ENCODE measurements at places on chromosomes 13 and 19.

- no peak for DNase-seq
Measured at GRCh38 chr19:10118960-10119359, 739 bp downstream of the EIF3G start.

- DNase-seq, result no peak
Measured at GRCh38 chr19:8393871-8394250, 3.7 kb downstream of the RAB11B start.

- no peak for DNase-seq
Measured at GRCh38 chr19:31314849-31315629, 34.2 kb downstream of the TSHZ3 start.

GRCh38 chr19:48565090-48565489, 13.1 kb downstream of the SULT2B1 start:
- DNase-seq, result no peak

GRCh38 chr19:16062789-16063188, 13.5 kb upstream of the TPM4 start:
- DNase-seq, result peak; percentile 61

- no peak for DNase-seq
Measured at GRCh38 chr13:21321269-21321668, 137.8 kb downstream of the ZDHHC20 start.

GRCh38 chr13:44840131-44840530, 149.1 kb downstream of the NUFIP1 start:
- DNase-seq, result no peak

GRCh38 chr19:45040059-45040771, 1.4 kb downstream of the CLASRP start:
- DNase-seq, result no peak

DNA sequence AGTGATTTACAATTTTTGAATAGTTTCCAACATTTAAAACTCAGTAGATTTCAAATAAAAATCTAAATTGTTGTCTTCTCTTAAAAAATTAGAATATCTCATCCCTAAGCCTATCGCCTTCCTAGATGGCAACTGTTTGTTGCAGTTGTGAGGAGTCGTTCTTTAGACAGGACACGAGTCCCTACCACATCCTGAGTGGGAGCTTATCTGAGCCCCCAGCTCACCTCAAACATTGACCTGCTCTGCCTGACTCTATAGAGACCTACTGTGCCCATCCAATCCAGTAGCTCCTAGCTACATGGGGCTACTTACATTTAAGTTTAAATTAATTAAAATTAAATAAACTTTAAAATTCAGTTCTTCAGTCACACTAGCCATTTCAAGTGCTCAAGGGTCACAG, 434.7 kb downstream of the FOXO1 start:
- DNase-seq, result no peak

GRCh38 chr13:104422668-104423067, 1356.5 kb upstream of the SLC10A2 start:
- DNase-seq, result no peak

- DNase-seq, result no peak
Measured at GRCh38 chr19:28987177-28987576, 225.8 kb downstream of the UQCRFS1 start.

DNA sequence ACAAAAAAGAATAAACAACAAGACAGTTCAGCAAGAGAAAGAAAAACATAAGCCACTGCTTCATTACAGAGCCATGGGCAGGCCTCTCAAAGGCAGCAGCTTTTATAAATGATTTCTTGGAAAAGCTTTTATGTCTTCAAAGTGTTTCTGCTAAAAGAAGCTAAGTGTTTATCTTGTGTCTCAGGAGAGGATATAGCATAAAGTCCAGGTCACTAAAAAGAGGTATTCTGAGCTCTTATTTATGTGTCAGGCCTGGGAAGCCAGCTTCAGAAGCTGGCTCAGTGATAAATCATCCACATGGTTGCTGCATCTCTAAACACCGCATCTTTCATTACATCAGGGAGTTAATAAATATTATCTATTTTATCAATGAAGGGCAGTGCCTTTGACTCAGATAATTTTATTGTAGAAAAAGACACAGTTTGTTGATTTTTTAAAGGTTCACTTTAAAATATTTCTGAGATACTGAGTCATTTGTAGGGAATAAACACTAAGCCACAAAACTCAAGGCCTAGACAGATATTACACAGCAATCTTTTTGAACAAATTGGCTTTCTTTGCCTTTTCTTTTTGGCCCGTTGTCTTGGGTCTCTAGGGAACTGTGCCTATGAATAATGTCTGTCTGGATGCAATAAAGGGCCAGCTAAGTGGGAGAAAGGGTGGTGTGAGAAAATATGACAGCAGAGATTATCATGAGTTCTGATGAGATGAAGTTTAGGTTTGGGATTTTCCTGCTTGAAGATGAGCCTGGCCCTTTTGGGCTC, 1086.6 kb downstream of the UQCRFS1 start:
- no peak for DNase-seq

DNA sequence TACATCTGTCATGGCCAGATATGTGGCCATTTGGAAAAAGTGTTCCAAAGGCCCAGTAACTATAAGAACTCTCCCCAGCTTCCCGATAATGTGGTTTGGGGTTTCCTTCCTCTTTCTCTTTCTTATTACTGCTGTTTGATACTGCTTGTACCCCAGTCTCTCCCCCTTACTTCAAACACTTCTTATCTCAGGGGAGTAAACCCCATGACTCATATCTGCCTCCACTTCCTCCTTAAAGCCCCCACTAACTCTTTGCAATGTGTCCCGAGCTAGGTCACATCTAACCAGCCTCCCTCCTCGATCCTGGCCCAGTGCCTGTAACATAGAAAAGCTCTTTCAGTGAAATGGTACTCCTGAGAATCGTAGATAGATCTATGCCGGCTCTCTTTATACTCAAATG, 82.4 kb upstream of the STARD13 start:
- no peak for DNase-seq

DNA sequence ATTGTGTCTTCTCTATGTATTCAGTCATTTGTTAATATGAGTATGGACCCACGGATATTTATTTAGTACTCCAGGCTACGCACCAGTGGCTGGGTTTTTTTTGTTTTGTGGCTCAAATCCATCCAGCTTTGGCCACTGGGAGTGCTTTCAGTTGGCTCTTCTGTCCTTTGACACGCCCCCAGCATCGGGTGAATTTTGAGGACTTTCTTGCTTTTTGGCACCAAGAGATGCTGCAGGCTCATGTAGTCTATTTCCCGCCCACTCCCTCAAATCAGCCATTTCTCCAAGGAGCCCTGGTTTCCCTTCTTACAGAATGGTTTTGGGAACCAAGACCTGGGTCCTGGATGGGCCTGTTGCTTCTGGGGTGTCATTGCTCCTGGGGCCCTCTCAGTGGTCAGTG, 55.8 kb downstream of the SMARCA4 start:
- no peak for DNase-seq

DNA sequence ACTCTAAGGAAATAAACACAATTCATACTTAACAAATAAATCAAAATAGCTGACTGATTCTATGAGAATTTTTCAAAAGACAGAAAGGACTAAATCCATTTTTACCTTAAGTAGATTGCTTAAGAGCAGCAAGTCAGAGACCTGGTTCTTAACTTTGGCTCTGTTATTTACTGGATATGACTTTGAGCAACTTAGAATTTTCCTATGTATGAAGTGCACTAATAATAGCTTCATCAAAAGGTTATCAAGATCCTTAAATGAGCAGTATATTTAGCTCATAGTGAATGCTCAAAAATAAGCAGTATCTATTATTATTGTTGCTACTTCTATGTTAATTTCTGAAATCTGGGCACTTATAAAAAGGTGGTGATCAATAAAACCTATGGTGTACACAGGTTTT, 95.3 kb downstream of the POSTN start:
- no peak for DNase-seq

GRCh38 chr13:106480351-106480910, 55.0 kb downstream of the EFNB2 start:
- DNase-seq, result no peak

GRCh38 chr13:90302107-90302506, 1045.4 kb upstream of the MIR17HG start:
- DNase-seq, result no peak

DNA sequence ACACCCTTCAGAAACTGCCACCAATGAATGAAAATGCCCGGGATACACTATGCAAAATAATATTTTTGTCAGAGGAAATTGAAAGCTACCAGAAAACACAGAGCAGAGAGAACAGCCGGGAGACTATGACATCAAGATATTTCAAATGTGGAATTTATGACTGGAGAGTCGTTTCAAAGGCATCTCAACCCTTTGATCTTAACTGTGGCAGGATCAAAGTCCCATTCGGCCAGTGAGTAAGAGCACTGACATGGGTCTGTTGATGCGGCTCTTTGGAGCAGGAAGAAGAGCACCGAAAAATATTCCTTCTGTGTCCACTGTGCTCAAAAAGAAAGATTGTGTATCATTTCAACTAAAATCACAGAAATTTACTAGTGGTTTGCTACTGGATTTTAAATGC, 201.9 kb downstream of the RFC3 start:
- no peak for DNase-seq

GRCh38 chr13:23427342-23427843, 6.1 kb downstream of the SACS start:
- no peak for DNase-seq

GRCh38 chr19:17721821-17722220, 2.5 kb downstream of the MAP1S start:
- DNase-seq, result no peak

GRCh38 chr13:27182844-27183497, 11.4 kb upstream of the USP12 start:
- DNase-seq, result no peak

GRCh38 chr19:4744451-4745174, 21.0 kb upstream of the DPP9 start:
- no peak for DNase-seq

GRCh38 chr19:14809272-14810057, 25.5 kb downstream of the OR7A5 start:
- no peak for DNase-seq

DNA sequence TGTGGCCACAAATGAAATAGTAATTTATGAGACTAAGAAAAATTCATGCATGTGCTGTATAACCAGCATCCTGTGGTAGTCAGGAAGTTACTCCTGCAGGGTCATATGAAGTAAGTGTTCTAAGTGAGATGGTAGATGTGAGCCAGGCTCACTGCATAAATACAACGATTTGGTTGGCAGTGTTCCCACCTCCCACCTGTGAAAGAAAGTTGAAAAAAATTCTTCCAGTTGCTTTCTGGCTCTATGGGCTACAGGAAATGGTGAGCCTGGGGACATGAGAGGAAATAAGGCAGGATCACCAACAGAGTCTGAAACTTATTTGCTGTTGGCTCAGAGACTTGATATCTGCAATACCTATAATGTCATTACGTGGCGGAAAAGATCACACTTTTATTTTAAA, 301.7 kb upstream of the SPRY2 start:
- DNase-seq, result no peak

DNA sequence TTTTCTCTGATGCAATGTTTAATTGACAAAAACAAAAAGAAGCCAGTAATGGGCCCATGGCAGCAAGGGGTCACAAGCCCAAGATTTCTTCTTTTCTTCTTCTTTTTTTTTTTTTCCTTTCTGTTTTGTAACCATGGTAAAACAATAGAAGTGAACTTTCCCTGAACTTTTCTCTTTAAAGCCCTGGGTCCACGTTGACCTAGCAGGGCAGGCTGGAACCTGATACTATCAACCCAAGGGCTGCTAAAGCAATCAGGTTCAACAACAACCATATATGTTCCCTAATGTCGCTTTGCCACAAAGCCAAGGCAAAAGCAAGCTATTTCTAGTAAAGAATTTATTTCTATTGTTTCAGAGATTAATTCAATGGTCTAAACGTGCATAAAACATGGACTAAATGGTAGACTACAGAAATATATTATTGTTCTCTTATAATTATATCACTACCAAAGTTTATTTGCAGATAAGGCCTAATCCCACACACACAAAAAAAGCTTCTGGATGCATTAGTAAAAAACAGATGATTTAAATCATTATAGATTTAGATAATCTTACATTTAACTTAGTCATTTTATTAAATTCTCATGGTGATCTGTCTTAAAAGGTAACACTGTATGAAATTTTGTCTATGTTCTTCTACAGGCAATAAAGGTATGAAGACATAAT, 153.9 kb downstream of the DACH1 start:
- no peak for DNase-seq

GRCh38 chr19:47761566-47761965, 16.2 kb downstream of the NOP53 start:
- DNase-seq, result no peak

DNA sequence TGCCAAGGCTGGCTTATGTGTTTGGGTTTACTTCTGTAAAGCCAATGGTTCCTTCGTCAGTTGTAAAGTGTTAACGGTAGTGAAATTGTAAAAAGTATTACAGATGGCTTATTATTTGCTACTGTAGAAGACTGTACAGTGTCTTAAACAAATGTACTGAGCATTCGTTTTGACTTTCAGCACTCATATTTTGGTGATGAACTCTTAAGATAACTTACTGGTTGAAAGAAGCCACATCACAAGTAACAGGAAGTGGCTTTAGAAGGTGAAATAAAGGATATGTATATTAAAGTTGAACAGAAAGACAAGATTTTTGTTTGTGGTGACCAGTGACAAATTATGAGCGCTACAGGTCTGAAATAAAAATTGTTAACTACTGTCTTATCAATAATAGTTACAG, 64.2 kb downstream of the URI1 start:
- DNase-seq, result no peak
